ENCODE measurements at places on chromosomes 5 and 9.
A peak's percentile ranks its signal among the peaks of the same experiment; 100 is the strongest.

DNA sequence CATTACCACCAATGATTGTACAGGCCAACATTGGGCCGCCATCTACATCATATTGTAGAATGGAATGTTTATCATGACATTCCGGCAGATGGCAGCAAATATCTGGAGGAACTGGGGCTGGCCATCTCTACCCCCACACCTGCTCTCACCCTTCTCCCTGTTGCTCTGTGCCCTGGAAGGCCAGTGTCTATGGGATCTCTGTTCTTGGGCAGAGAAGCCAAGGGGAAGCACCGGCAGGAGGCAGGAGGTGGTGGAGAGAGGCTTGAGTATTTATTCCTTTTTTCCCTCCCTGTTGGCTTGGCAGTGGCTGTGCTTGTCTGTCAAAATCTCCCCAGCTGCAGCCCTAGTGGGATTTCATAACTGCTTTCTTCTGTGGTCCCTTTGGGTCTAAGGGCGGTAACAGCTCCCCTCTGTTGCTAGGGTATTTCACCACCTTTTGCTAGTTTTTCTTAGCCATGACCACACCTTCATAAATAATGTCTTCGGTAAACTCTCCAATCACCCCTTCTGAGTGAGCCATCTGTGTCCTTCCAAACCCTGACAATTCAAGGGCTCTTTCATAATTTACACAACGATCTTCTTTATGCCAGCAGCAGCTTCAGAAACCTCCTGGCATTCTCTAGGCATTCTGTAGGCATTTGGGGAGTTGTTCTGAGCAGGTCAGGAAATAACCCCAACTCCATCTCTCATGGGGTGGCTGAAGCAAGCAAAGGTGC lies 225.8 kb downstream of the MELK start:
- no peak for DNase-seq

DNA sequence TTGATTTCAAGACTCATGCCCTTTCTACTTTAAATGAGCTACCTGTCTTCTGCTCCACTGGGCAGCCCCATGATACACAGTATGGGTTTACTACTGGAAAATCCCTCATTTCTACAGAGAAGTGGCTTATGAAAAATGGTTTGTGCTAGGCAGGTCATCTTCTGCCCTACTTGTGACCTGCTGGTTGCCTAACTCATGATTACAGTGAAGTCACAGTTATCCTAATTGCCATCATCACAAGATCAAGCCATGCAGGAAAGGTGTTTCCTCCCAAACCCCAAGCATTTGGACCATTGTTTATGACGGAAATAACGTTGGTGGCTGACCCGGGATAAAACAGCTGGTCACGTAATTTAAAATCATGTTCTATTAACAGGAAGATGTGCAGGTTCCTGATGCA lies 330.6 kb downstream of the ACTL7B start:
- DNase-seq = no peak

DNA sequence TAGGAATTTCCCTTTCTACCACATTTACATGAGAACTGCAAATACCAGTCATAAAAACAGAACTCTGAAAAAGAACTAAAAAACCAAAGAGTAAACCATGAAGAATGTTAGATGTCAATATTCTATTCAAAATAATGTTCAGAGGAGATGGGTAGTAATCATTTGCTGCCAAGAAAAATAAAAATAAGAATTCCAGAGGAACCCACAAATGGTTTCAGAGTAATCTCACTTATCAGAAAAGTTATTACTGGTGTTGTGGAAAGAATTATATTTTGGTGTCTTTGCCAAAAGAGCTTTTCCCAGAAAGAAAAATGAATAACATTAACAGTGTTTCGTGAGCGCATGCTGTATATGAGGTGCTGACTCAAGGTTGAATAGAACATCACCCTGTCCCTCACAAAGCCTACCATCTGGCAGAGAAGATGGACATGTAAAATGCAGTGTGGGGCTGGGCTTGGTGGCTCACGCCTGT lies 35.6 kb downstream of the GPR21 start:
- DNase-seq = no peak

DNA sequence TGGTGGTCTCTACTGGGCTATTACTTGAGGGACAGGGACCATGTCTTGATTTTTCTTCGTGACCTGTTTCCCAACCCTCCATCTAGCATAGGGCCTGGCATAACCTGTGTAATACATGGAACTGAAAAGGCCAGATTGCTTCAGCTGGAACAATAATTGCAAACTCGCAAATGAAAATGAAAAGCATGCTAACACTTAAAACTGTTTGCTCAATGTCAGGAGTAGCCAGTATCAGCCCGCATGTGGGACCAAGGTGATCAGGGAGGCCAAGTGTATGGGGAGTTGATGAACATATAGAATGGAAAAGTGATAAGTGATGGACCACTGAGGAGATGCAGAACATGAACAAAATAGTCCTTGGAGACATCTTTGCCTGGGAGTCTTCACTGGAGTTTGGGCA lies 25.2 kb downstream of the GLRX start:
- no peak for DNase-seq

DNA sequence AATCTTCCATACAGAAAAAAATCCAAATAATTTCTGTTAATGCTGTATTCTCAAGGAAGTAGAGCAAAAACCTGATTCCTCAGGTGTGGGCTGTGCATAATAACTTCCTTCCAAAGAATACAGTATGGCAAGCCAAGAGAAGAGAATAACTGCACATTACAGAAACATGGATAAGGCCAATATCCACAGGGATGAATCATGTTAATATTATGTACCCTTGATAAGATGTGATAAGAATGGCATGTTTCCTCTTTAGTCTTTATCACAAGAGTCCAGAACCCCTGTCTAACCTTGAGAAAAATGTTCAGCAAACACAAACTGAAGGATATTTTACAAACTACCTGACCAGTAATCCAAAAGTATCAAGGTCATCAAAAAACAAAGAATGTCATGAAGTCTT lies 795.8 kb downstream of the SEMA5A start:
- DNase-seq = no peak

DNA sequence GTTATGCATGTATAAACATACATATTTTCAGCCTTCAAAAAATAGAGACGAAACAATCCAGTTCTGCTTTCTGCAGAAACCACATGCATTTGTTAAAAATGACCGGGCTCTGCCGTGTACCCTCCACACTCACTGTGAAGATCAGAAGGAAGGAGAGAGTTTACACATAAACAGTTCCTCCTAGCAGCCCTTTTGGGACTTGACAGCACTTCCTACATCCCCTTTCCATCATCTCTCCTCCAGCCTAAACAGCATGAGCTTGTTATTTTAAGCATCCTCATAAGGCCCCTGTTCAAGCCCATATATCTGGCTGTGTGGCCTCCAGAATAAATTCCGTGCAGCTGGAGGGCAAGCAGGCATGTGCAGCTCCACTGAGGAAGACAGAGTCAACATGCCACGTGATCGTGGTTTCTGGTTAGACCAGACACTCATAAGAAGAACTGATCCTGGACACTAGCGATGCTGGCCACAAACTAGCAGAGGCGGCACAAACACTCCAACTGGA lies 42.2 kb downstream of the NIPAL4 start:
- peak; percentile 69 for DNase-seq

DNA sequence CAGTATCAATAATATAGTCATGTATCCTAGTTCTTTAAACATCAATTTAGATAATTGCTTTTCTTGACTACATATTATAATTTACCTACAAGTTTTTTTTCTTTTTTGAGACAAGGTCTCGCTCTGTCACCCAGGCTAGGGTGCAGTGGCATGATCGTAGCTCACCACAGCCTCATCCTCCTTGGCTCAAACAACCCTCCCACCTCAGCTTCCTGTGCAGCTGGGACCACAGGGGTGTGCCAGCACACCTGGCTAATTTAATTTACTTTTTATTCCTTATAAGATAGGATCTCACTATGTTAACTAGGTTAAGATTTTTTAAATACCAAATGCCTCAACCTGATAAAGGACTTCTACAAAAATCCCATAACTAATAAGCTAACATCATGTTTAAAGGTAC lies 21.1 kb downstream of the UIMC1 start:
- no peak for DNase-seq

- DNase-seq = no peak
Measured at GRCh38 chr9:33239921-33240320, at the start of gene SPINK4. Gene SPINK4, plus strand, starts transcription at chr9:33240167. Its CDS starts 42 bp downstream, at chr9:33240209.

DNA sequence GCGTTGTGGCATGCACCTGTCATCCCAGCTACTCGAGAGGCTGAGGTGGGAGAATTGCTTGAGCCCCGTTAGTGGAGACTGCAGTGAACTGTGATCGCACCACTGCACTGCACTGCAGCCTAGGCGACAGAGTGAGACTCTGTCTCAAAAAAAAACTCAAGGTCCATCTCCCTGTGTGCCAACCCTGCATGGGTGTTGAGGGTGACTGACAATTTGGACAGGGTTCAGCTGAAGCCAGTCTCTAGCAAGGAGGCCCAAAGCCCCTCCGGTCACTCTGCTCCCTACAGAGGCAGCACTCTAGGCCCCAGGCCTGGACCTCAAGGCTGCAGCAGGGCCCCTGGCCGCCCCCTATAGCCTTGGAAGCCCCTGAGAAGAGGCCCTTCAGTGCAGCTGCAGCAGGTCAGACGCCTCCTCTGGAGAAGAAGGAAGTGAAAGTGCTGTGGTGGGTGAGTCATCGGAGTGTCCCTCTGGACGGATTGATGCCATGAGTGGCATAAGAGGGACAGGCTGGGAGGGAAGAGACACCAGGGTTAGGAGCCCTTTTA lies 39.2 kb upstream of the NEK6 start:
- peak; percentile 98 for DNase-seq

DNA sequence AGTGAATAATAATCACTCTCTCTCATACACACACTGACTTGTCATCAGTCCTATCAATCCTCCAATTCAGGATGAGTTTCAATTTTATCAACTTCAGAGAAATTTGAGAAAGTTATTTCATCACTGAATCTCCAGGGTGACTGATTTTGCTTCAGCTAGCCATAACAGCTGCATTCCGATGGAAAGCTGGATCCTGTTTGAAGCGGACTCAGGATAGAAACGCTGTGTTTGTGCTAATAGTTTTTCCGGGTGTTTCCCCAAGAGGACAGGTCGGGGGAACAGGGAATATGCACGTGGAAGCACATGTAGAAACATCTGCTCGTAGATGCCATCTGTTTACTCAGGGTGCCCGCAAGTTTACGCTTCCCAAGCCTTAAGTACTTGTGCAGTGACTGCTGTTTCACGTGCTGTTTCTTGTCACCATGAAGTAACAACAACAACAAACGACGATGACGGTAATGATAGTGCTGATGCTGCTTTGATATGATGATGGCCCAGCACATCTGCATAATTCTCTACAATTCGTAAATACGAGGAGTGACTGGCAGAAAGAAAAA lies 263.7 kb upstream of the DAPK1 start:
- DNase-seq = no peak

DNA sequence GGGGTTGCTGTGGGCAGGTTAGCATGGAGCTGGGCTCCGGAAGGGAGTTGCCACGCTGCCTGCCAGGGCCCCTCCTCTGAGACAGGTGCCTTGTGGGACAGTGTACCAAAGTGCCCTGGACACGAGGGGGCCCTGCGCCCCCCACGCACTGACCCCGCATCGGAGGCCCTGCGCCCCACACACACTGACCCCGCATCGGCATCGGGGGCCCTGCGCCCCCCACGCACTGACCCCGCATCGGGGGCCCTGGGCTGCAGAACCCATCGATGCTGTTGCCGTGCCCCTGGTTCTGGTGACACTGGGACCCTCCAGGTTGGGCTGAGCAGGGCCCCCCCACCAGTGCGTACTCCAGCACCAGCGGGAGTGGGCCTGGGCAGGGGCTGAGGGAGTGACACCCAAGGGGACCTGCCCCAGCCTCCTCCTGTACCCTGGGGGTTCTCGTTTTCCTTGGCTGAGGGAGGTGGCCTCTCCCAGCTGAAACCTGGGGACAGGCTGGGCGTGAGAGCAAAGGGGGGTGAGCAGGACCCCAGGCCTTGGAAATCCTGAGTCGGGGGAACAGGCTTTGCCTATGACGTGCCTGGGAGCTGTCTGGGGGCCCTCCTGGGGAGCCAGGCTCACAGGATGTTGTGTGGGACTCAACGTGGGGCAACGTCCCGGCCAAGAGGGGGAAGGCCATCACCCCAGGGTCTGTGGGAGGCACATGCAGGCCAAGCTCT lies 6.9 kb downstream of the SAPCD2 start:
- DNase-seq = no peak

DNA sequence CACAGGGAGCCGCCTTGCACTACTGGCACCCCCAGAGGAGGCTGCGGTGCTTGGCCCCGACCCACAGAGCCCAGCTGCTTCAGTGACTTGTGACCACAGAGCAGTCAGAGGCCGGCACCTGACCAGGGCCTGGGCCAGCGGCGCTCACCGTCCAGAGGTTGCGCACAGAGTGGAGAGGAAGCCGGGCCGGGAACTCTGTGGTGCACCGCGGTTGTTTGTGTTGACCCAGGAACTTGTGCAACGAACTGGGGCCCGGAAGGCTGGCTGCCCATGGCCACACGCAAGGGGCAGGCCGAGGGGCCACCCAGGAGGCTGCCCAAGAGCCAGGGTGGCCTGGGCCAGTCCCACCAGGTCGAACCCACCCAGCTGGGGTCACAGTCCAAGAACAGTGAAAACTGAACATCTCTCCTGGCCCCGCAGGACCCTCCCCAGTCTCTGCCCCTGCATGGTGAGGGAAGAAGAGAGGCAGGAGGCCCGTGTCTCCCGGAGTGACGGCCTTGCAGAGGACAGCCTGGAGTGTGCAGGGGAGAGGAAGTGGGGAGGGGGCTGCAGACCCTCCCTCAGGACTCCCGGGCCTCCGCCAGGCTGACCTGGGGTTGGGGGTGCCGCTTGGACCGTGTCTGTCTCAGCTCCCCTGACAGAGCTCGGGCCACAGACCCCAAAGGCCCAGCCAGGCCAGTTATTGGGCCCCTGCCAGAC lies 42.8 kb upstream of the EGFL7 start:
- DNase-seq = peak; percentile 98

GRCh38 chr5:148816782-148817181 lies 9.6 kb upstream of the ADRB2 start:
- no peak for DNase-seq

DNA sequence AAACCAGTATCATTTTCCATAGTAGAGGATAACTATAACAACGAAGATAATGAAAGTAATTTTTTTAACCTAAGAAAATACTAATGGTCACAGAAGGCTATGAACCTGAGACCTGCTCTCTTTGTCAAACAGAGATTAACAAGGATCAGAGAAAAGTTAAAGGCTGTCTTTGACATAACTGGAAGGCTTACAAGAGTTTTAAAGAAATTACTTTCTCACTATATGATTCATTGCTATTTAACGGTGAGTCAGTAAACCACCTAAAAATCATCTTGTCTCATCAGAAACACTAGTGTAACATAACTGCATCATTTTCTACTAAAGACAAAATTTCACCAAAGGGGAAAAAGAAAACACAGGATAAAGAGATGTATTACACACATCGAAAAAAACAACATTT lies 19.3 kb downstream of the MLANA start:
- no peak for DNase-seq

- no peak for DNase-seq
Measured at GRCh38 chr5:132767150-132767549, 9.9 kb downstream of the SEPTIN8 start.

Measured in CD14-positive monocyte (primary cell).